AG04450 (cell line): ENCODE measurements at places on chromosomes 13 and 19.
A peak's percentile ranks its signal among the peaks of the same experiment; 100 is the strongest.

- DNase-seq, result no peak
These were observed 461.4 kb downstream of the MYO16 start for GRCh38 chr13:109090796-109091195.

- peak; percentile 74 for DNase-seq
These were observed 2506.4 kb downstream of the PCDH9 start for GRCh38 chr13:64723724-64724123.

DNA sequence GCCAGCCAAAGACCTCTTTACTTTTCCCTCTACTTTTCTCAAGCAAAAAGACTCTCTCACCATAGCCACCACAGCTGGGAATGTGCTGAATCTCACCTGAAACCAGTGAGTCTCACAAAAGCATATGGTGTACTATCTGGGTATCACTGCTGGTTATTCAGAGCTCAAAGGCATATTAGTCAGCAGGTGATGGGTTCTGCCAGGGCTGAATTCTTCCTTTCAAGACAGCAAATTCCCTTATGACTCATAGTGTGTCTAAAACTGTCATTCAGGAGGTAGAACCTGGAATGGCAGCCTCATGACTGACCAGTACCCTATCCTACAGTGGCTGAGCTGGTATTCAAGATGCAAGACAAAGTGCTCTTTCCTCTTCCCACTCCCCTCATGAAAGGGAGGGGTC is 2859.1 kb downstream of the PCDH9 start:
- no peak for DNase-seq

- DNase-seq, result no peak
These were observed 191.3 kb downstream of the STK24 start for GRCh38 chr13:98385606-98386005.

GRCh38 chr13:51191743-51192142 is 30.5 kb upstream of the FAM124A start:
- DNase-seq, result no peak

DNA sequence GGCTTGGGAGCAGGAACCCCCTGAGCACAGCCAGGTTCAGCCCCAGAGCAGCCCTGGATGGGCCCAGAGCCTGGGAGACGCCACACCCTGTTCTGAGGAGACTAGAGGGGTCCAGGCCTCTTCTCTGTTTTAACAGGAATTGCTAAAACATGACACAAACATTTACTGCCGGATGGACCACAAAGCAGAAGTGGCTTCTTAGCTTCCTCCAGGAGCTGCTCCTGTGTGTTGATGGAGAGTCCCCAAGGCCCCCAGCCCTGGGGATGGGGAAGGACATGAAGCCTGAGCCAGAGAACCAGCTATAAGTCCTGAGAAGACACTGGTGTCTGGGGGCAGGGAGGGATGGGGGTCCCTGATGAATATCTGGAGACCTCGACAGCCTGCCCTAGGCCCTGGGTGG is 14.6 kb downstream of the CEACAM3 start:
- DNase-seq, result no peak

GRCh38 chr19:46000491-46001246 is 5.4 kb downstream of the CCDC61 start:
- no peak for DNase-seq

GRCh38 chr13:65787082-65787481 is 1443.1 kb downstream of the PCDH9 start:
- no peak for DNase-seq

- DNase-seq, result no peak
These were observed 532.6 kb upstream of the GPC6 start for GRCh38 chr13:92694047-92694446.

GRCh38 chr19:30367006-30367405 is 5.2 kb upstream of the ZNF536 start:
- DNase-seq, result no peak

- DNase-seq, result no peak
These were observed 426.2 kb upstream of the DACH1 start for GRCh38 chr13:72293206-72293605.

DNA sequence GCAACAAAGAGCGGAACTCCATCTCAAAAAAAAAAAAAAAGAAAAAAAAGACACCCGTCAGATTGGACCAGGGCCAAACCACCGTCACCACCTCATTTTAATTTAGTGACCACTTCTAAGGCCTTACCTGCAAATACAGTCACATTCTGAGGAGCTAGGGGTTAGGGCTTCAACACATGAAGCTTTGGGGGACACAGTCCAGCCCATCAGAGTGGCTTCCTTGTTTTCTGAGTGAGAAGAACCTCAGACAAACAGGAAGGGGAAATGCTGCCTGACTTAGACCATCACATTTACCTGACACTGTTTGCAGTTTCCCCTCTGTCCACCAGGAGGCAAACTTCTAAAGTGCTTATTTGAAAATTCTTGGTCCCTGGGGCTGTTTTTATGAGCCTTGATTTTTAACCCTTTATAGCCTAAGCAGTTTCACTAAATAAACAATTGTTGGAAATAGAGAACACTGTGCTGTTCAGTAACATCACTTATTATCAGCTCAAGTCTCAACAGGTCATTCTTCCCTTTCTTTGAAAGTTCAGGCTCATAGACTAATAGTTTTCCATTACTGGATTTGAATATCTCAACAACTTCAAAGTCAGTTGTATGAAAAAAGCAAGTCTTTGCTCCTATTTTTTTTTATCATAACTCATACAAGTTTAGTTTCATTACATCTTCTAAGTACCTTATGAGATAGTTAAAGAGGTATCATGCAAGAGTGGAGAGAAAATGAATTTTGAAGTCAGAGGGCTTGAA is 74.9 kb upstream of the WASF3 start:
- no peak for DNase-seq

GRCh38 chr19:49746206-49746958 is 16.7 kb downstream of the TSKS start:
- no peak for DNase-seq

GRCh38 chr13:108176685-108177274 is 38.6 kb downstream of the LIG4 start:
- no peak for DNase-seq

DNA sequence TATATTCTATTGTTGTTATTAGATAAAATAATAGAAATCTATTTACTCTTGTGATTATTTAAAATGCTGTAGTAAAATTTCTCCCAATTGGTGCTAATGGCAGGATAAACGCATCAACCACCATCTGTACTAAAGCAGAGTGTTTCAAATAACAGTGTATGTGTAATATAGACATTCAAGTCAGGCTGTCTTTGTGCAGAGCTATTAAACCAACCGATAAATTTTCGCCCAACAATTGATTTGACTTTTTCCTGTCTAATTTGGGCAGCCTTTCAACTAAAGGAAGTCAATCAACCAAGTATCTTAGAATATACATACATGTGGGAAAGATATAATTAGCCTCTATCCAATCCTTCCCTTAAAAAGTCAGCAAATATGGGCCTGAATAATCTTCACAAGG is 5.8 kb downstream of the AMER2 start:
- DNase-seq, result no peak

DNA sequence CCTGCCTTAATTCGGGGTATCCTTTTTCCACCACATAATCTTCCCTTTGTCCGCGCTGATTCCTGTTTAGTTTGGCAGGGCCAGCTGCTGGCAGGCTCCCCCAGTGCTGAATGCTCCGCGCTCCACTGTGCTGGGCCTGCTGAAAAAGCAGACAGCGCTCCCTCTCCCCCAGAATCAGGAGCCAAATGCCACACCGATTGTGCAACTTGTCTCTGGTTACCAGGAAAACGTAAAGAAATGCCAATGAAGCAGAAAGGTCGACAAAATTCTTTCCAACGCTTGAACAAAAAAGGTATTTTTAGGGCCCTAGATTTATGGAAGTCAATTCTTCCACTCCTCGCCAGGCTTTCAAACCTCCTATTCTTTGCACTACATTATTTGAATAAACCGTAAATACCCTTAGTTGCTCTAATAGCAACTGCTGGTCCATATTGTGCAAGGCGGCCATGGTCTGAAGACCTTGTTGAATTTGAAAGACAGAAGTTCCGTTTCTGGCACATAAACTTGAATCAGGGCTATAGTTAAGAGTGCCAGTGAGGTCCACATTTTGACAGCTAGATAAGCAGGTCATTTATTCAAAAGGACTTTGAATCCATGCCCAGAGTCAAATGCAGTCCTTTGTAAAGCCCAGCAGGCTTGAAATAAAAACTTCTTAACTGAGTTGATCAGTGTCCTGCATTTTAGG is 206.7 kb upstream of the RFC3 start:
- peak; percentile 23 for DNase-seq

GRCh38 chr19:3131168-3131567 is 4.7 kb upstream of the GNA15 start:
- DNase-seq, result no peak

DNA sequence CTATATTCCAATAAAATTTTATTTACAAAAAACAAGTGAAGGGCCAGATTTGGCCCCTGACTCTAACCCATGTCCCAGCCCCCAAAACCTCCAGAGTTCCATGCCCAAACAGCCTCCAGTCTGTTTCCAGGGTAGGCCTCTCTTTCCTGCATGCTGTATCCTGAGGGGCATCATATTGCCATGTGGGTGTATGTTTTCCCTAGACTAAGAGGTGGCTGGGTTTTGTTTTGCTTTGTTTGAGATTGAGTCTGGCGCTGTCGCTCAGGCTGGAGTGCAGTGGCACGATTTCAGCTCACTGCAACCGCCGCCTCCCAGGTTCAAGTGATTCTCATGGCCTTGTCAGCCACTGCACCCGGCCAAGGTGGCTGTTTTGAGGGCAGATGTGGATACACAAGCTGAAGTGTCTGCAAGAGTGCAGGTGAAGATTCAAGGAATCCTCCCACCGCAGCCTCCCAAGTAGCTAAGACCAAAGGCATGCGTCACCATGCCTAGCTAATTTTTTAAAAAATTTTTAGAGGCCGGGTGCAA is 23.6 kb upstream of the LSM14A start:
- DNase-seq, result no peak

DNA sequence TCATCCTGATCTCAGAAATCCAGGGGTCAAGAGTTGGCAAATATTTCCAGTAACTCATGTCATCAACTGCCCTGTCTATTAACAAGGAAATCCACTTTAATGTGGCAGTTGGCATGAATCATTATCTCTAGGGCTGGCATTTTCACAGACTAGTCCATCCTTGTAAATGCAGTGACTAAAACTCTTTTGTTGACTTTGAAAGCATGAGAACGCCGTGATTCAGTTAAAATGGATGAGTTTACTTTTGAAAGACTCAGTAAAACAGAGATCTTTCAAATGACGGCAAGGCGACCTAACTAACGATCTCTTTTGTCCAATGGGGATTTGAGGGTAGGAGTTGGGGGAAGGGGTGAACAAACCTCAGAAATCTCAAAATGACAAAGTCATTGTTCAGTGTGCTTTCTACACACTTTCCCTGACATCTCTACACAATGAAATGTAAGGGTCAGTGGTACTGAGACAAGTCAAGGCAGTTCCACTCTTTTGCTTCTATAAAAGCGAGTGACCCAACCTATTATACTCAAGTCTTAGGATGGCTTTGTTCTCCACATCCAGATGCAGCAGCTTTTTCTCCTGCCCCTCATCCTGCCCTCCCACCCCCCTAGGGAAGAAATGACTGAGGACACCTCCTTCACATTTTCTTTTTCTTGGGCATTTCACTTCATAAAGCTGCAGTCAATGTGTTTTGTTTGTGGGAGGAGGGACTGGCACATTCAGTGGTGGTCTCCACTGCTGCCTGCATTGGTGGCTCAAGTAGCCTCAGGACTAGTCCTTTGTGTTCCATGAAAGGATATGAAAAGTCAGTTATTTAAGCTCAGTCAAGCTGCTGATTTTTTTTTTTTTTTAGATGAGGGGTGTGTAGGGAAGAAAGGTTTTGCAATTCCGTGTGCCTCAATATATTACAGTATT is 200.5 kb downstream of the ABCC4 start:
- DNase-seq, result no peak

- DNase-seq, result no peak
These were observed 51.1 kb downstream of the GGACT start for GRCh38 chr13:100537486-100537885.

- DNase-seq, result no peak
These were observed 3.9 kb downstream of the MCOLN1 start for GRCh38 chr19:7526059-7526929.

- no peak for DNase-seq
These were observed 7.6 kb downstream of the GPR32 start for GRCh38 chr19:50777830-50778303.

GRCh38 chr13:48296528-48296927 is 7.0 kb upstream of the RB1 start:
- DNase-seq, result no peak

DNA sequence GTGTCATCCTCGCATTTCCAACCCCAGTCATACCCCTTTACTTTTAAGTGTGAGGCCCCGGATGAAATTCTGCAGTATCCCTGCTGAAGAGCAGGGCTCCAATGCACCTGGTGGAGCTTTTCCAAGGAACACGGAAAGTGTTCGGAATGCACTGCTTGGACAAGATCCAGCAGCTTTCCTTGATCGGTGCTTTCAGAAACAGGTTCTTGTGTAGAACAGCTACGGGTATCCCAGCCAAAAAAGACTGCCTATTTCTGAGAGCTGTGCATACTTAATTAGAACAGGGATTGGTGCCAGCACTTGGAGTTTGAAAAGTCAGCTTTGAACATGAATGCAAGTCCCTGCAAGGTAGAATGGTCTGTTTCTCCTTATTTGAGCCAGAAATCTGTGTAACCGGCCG is 87.2 kb upstream of the C1QTNF9B start:
- DNase-seq, result no peak

DNA sequence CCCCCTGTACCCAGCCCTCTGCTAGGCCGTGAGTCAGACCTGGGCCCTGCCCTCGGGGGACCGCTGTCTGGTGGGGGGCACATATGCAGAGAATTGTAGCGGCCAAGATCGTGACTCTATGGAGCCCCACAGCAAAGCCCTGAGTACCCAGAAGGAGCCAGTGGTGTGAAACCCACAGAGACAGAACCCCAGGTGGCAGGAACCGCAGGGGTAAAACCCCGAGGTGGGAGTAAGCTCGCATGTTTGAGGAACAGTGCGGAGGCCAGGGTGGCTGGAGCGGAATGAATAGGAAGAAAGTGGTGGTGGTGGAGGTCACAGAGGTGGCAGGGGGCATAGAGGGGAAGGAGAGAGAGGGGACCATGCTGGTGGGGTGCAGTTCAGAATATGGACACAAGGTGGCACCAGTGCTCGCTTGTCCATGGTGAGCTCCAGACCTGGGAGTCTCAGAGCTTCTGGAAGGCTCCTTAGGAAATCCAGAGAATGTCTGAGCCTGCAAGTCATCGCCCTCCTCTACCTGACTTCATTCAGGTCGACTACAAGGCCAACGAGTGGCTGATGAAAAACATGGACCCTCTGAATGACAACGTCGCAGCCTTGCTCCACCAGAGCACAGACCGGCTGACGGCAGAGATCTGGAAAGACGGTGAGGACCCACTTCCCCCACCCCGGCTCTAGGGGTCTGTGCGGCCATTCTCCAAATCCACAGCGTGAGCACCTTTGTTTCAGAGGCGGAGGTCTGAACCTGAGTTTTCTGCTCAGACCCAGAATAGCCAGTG is 48.9 kb downstream of the MYH14 start:
- DNase-seq, result no peak

- DNase-seq, result no peak
These were observed at the start of gene SMAD9 for GRCh38 chr13:36919833-36920615. TSS of gene SMAD9 (minus strand) at chr13:36920238. CDS start at chr13:36879689, 40,549 bp downstream.

GRCh38 chr13:75596657-75597182 is 39.4 kb upstream of the LMO7 start:
- DNase-seq, result no peak

GRCh38 chr13:95354680-95355487 is 53.6 kb upstream of the ABCC4 start:
- no peak for DNase-seq

- DNase-seq, result no peak
These were observed 41.8 kb downstream of the IGFL3 start for GRCh38 chr19:46082728-46083050.

- no peak for DNase-seq
These were observed 41.4 kb upstream of the FLT1 start for GRCh38 chr13:28536371-28536770.
